ENCODE measurements at places on chromosomes 12 and 14.

- no peak for DNase-seq
Observed at GRCh38 chr14:54688229-54688628, 121.3 kb downstream of the SAMD4A start.

DNA sequence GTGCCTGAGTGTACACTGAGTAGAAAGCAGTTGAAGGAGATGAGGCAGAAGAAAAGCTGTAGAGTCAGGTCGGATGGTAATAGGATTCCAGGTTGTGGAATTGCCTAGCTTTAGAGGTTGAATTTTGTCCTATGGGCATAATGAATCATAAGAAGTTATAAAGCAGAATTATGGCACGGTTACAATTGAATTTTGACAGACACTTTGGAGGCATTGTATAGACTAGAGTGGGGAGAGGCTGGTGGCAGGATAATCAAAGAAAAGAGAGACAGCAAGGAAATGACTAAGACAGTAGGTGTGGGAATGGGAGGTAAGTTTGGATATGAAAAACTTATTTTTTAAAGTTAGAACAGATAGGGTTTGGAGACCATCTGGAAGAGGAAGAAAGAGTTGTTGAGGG is 102.6 kb downstream of the NTN4 start:
- DNase-seq, result no peak

DNA sequence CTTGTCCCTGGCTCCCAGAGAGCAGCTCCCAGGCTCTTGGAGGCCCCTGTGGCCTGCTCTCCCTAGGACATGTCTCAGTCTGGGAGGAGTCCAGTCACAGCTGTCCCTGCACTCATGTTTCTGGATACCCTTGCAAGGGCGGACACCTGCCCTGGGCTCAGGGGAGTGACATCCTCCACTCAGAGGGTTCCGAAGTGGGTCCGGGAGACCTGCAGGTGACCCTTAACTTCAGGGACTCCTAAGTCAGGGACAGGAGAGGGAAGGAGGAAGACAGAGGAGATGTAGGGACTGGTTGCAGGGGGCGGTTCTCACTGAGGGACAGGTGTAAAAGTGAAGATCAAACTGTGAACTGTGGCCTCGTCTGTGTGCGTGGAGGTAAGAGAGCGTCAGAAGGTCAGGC is 37.6 kb downstream of the CACNA2D4 start:
- no peak for DNase-seq

DNA sequence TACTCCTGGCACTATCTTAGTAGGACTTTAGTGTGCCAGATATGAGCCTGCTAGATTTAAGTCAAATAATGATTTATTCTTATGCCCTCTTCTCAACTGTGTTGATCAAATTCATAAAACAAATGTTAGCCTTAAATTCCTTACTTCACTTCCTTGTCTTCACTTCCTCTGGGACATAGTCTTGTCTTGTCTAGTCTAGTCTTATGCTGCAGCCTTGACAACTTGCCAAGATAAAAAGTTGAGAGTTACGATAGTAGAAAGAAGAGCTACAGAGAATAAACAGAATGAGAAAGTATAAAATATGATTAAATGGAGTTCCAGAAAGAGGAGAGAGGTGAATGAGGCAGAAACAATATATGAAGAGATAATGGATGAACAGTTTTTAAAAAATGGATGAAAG is 378.1 kb downstream of the DAD1 start:
- DNase-seq, result no peak

DNA sequence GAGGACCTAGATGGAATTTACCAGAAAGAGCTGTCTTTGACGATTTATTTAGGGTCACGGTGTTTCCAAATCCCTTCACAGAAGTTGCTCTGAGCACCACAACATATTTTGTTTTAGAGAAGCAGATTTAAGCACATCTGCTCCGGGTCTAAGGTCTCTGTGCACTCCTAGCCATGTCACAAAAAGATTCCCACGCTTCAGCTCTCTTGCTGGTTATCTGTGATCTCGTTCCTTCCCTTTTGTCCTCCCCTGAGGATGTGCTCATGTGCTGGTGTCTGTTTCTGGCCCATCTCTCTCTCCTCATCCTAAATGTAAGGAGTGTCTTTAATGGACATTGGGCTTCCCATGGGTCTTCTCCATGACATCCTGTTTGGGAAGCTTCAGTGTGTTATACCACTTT is 53.7 kb upstream of the GNPNAT1 start:
- DNase-seq, result no peak

DNA sequence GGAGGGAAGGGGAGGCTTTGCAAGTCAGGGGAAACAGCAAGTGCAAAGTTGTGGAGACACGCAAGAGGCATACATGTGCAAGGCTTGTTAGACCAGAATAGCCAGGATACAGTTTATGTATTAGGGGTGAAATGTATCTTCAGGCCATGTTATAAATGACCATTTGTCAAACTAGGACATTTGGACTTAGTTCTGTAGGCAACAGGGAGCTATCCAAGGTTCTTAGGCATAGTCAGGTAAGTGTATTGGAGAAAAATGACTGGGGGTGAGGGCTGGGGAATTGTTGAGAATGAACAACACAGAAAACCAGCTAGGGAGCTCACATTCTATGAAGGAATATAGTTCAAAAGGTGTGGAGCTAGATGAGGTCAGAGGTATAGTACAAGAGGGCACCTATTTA is 42.5 kb downstream of the TPH2 start:
- DNase-seq, result no peak

DNA sequence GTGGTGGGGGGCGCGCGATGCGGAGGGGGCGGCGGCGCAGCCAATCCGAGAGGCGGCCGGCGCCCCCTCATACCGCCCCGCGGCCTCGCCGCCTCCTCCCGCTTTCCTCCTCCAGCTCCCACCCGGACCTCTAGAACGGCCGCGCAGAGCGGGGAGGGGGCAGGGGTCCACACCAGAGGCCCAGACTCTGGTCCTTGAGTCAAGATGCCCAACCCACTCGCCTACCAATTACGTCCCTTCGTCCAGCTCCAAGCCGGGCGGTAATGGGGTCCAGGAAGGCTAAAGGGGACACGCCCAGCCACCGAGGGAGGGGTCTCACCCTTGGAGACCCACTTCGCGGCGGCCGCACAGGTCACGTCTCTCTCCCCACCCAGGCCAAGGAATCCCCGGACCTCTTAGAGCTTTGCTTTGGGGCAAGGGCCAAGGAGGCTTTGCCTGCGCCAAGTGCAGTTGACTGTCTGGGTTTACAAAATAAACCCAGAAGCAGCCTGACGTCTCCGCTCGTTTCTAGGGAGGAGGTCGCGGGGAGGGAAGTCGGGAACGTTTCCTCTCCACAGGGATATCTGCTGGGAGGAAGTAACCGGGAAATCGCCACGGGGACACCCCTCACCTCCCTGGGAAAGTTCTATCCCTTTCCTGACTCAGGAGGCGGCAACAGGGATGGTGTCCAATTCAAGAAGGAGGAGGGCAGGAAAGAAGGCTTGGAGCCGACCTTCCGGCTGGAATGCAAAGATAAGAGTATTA is 394 bp upstream of the AMIGO2 start:
- peak; percentile 27 for DNase-seq

DNA sequence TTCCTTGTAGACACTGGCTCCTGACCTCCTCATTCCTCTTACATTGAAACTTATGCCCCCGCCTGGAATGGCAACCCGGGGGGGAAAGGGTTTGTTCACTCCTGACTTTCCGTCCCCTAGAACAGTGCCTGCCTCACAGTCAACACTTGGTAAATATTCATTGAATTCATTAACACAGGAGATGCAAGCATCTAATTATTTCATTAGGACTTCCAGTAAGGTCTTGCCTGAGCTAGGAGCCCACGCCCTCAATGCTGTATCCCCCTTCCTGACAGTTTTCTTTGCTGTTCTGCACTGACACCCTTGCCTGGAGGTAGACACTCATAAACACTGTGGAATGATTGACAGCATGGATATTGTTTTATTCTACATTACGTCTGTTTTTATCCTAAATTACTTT is 49.3 kb upstream of the CHST11 start:
- no peak for DNase-seq

- no peak for DNase-seq
Observed at GRCh38 chr12:46187023-46187422, 81.8 kb downstream of the SLC38A1 start.

GRCh38 chr14:71290960-71291466 is 383.8 kb downstream of the PCNX1 start:
- no peak for DNase-seq

DNA sequence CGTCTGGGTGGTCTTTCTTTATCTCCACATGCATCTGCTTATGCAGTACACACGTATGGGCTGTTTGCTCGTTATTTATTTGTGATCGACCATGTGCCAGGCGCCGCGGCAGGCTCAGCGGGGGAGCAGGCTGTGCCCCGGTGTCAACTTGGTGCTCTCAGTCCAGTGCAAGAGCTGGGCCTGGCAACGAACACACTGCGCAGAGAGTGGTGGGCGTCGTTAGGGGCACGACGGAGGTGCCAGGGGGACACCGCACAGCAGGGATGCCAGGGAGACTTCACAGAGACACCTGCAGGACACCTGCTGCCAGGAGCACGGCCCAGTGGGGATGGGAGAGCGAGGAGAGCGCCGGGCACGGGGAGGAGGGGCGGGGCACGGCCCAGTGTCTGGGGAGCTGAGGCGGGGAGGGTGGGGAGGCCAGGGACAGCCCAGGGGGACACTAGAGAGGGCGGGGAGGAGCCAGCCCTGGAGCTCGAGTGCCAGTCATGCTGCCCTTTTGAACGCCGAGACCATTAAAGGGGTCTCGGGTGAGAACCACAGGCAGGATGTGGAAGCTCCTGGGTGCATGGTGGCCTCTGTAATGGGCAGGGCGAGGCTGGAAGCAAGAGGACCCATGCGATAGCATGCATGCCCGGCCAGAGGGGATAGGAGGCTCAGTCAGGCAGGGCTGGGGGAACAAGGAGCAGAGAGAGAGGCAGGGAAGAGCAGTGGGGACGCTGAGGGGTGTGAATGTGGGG is 652 bp upstream of the LRCOL1 start:
- no peak for DNase-seq

GRCh38 chr12:10154145-10154496 is 17.8 kb downstream of the OLR1 start:
- no peak for DNase-seq

DNA sequence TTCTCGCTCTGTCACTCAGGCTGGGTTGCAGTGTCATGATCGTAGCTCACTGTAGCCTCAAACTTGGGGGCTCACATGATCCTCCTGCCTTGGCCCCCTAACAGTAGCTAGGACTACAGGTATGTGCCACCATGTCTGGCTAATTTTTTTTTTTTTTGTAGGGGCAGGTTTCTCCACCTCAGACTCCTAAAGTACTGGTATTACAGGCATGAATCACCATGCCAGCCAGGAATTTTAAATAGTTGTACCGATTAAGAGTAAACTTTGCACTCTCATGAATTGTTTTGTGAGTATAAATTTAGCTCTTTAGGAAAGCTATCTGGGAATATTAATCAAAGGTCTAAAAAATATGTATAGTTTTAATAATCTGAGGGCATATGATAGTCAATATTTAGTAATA is 25.5 kb downstream of the YEATS4 start:
- DNase-seq, result no peak

DNA sequence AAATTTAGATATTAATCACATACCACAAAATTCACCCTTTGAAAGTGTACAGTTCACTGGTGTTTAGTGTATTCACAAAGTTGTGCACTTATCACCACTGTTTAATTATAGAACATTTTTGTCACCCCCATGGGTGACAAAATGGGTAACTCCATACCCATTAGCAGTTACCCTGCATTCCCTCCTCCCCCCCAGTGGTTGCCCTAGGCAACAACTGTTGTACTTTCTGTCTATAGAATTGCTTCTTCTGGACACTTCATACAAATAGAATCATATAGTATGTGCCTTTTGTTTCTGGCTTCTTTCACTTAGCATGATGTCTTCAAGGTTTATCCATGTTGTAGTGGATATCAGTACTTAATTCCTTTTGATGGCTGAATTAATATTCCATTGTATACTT is 52.7 kb downstream of the FBXO34 start:
- no peak for DNase-seq

GRCh38 chr12:129381715-129382114 is 522.1 kb downstream of the TMEM132D start:
- no peak for DNase-seq

DNA sequence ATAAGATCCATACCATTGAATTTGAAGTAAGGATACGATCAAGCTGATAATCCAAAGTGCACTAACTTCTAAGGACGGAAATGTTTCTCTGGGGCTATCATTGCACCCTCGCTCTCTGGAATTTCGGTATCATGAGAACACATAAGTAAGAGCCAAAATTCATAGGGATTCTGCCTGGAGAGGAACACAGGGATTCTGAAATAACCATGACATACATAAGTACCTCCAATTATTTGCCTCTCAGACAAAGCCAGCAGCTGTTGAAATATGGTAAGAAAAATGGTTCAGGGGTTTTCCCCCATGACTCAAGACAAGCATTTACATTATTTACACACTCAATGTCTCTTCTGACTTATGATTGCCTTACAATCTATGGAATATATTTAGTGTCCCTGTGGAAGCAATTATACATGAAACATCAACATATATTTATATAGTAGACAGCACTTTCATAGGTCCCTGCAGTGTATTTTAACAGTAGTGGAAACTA is 1123.6 kb upstream of the SEL1L start:
- DNase-seq, result no peak

- DNase-seq, result no peak
Observed at GRCh38 chr12:112219195-112219594, 93.8 kb downstream of the TRAFD1 start.

GRCh38 chr14:87877877-87878276 is 115.1 kb downstream of the GALC start:
- no peak for DNase-seq

DNA sequence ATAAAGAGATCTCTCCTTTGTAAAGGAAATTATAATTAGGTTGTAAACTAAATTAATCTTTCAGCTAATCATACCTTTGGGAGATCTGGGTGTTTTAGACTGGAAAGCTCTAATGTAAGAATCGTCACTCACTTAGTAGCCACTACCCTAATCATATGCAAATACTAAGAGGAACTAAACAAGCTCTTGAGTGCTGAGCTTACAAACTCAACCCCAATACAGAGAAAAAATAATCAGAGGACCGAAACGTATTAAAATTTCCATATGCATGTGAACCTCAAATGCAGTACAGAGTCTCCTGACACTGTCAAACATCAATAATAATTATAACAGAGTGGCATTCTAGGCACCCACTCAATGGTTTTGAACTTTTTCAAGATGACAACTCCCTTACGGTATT is 235.3 kb upstream of the FOXN3 start:
- no peak for DNase-seq

- DNase-seq, result no peak
Observed at GRCh38 chr14:61586544-61587055, 108.7 kb upstream of the HIF1A start.

GRCh38 chr12:62128175-62128975 is 131.8 kb upstream of the USP15 start:
- DNase-seq, result no peak

GRCh38 chr12:2372178-2372577 is 319.4 kb downstream of the CACNA1C start:
- no peak for DNase-seq
